M059J (cell line): ENCODE measurements at places on chromosomes 5 and 9.

DNA sequence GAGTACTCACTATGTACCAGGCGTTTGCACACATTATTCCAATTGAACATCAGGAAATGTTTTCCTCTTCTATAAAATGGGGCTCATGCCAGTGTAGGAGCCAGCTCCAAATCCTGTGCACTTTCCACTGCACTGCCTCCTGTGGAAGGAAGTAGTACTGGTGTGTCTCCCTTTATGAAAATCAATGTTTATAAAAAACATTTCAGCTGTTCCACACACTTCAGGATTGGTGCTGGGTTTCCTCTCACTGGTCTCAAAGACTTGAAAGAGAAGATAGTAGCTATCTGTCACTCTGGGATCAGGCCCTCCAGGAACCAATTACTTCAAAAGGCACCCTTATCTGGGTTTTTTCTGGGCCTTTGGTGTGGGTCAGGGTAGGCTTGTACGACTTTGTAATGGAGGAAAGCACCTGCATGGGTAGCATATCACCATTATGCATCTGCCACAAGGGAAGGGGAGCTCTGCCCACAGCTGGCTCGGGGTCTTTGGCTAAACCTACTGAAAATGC is 32.5 kb downstream of the RAB14 start:
- DNase-seq, result no peak

- DNase-seq, result peak; percentile 10
These were observed 140.5 kb upstream of the TUT7 start for GRCh38 chr9:86494644-86495111.

DNA sequence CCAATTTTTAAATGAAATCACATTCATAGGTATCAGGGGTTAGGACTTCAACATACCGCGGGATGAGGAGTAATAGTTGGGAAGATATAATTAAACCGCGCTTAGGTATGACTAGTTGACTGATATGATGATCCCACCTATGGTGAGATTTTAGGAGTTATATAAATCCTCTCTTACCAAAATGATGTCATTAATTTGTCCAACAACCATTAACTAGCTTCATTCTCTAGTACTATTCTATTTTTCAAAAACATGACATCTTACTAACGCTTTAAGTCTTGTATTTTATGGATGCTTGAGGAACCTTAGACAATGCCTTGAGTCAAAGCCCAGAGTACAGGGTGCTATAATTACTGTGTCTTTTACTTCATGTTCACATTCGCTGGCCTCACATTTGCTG is 59.6 kb upstream of the PIK3R1 start:
- DNase-seq, result no peak

- DNase-seq, result no peak
These were observed 37.3 kb downstream of the SLIT3 start for GRCh38 chr5:169263591-169263990.

DNA sequence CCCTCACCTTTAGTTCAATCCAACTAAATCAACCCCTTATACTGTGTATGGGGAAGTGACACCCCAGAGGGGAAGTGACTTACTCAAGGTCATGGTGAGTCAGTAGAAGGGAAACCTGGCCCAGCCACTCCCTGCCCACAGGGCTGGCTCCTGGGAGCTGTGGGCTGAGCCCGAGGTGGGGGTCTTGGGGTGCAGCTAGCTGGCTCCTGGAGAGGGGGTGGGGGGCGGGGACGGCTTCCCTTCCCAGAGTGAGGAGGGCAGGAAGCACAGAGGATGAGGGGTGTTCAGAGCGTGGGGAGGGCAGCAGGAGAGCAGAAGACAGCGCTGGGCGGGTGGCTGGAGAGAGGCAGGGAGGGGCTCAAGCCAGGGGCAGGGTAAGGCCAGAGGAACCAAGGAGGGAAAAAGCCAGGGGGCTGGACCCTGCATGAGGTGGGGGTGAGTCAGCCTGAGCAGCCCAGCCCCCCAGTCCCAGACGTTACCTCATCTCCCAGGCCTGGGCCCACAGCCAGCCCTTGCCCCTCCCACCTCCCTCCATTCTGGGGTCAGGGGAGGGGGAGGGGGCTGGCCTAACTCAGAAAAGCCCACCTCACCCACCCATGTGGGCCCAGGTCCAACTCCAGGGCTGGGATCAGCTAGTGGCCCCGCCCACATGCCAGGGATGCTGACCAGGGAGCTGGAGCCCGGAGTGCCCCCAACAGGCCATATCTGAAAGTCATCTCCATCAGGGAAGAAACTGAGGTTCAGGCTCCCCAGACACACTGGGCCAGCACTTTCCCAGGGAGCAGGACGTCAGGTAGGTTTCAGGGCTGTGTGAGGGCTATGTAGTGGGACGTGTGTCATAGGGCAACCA is 2.8 kb downstream of the PDLIM7 start:
- DNase-seq, result peak; percentile 91

GRCh38 chr5:73338256-73339050 is 110.1 kb downstream of the FOXD1 start:
- DNase-seq, result peak; percentile 28

GRCh38 chr9:113989017-113989713 is 88.9 kb downstream of the AMBP start:
- no peak for DNase-seq

DNA sequence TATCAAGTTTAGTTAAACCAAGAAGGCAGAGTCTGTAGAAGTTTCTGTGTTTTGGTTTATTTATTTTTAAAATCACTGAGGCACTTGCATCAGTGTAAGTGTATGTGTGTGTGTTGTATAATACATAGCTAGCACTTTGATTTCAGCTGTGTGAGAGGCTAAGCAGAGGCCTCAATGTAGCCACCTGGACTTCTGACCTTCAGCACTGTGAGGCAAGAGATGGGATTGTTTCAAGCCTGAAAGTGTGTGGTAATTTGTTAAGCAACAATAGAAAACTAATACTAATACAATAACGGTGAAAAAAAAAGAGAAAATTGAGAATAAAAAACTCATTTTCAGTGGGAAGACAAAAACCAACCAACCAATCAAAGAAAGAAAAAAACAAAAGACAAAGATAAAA is 327.3 kb downstream of the CDH18 start:
- no peak for DNase-seq

DNA sequence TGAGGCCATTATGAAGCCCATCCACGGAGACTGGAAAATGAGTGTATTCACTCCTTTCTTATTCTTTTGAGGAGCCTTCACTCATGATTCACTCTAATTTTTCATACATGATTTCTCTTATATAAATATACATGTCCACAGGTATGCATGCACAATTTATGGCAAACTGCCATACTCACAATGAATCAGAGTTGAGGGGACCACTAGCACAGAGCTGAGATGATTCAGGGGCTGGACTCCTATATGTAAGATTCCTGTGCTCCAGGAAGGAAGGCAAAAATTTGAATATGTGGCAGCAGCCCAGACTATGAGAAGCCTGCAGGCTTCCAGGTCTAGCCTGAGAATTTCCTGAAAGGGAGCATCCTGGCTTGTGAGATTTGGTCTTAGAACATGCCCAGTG is 484.6 kb downstream of the PRELID2 start:
- DNase-seq, result peak; percentile 81

- no peak for DNase-seq
These were observed 187.5 kb downstream of the SNCAIP start for GRCh38 chr5:122499585-122499984.

DNA sequence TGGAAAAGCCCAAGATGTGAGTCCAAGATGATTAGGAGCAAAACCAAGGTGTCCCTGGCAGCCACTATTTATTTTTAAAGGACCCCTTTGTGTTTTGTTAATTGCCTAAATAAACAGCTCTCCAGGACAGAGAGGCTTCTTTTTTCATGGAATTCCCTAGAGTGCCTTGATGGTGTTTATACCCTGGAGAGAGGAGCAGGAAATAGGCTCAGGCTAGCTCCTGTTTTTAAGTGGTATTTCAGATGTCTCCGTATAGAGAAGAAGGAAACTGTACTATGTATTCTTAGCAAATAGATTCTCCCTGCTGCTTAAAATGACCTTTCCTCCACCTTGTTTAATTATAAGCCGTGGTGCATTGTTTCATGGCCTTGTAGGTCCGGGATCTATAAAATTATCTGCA is 292.4 kb downstream of the CD180 start:
- no peak for DNase-seq

- no peak for DNase-seq
These were observed 2306.2 kb upstream of the ACO1 start for GRCh38 chr9:30078195-30078594.

- no peak for DNase-seq
These were observed 103.6 kb upstream of the SSBP2 start for GRCh38 chr5:81854485-81854884.

- DNase-seq, result peak; percentile 57
These were observed 58.3 kb downstream of the EGFLAM start for GRCh38 chr5:38316544-38317224.

GRCh38 chr9:32360983-32361673 is 23.3 kb upstream of the ACO1 start:
- DNase-seq, result no peak

- DNase-seq, result no peak
These were observed 250.5 kb downstream of the DENND1A start for GRCh38 chr9:123679330-123679987.

- DNase-seq, result no peak
These were observed 76.6 kb downstream of the MAPKAP1 start for GRCh38 chr9:125630436-125630835.

- no peak for DNase-seq
These were observed 189.8 kb downstream of the ELAVL2 start for GRCh38 chr9:23636199-23636598.

GRCh38 chr5:60519372-60519771 is 180.6 kb downstream of the DEPDC1B start:
- DNase-seq, result no peak

- DNase-seq, result peak; percentile 12
These were observed 65.8 kb downstream of the DOCK2 start for GRCh38 chr5:169702693-169703481.

GRCh38 chr9:5799314-5799713 is 33.6 kb downstream of the ERMP1 start:
- peak; percentile 62 for DNase-seq

DNA sequence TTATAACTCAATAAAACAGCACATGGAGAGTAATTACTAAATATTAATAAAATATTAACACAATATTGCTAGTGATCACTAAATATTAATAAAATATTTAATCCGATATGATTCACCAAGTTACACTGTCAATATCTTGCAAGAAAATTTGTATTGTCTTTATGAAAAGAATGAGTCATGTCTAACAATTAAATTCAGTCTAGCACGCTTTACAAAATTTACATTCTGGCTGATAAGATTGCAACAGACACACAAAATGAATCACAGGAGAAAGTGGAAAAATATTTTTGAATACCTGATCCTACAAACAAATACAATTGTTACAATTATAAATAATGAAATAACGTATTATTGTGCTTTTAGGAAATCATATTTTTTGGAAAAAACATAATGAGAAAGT is 567.2 kb downstream of the EFNA5 start:
- DNase-seq, result no peak

DNA sequence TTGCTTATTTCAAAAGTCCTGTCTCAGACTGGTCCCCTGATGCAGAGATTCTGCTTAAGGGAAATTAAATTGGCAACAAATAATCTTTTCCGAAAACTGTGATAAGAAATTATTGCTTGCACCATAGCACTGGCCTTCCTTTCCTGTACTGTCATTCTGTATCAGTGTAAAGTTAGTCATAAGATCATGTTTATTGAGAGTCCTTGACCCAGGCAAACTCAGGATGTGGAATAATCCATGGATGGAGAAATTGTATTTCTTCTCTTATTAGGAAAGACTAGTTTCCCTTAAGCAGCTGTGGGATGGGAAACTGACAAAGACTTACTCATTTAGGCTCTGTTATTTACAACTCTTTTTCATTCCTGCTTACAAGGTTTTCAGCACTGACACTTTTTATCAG is 83.0 kb upstream of the RANBP6 start:
- DNase-seq, result peak; percentile 63

GRCh38 chr9:136172412-136173079 is 32.4 kb downstream of the LHX3 start:
- no peak for DNase-seq

- peak; percentile 38 for DNase-seq
These were observed 221.4 kb downstream of the SEMA5A start for GRCh38 chr5:9324348-9325077.

- no peak for DNase-seq
These were observed 19.7 kb upstream of the OR2K2 start for GRCh38 chr9:111349766-111350165.

DNA sequence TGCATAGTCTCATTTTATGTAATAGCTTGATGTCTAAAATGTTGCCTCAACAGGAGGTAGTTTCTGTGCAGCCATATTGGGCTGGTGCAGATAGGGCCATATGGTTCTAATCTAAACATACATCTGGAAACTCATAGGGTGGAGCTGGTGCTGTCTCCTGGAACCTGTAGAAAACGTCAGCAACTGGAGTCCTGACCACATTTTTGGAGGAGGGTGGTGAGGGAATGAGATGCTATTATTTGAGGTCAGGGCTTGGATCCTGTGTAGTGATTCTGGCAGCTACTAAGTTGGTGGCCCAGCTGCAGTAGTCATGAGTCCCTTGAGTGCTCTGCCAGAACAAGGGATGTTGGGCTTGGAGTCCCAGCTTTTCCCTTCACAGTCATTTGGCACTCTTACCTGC is 14.1 kb downstream of the MAN2A1 start:
- no peak for DNase-seq

DNA sequence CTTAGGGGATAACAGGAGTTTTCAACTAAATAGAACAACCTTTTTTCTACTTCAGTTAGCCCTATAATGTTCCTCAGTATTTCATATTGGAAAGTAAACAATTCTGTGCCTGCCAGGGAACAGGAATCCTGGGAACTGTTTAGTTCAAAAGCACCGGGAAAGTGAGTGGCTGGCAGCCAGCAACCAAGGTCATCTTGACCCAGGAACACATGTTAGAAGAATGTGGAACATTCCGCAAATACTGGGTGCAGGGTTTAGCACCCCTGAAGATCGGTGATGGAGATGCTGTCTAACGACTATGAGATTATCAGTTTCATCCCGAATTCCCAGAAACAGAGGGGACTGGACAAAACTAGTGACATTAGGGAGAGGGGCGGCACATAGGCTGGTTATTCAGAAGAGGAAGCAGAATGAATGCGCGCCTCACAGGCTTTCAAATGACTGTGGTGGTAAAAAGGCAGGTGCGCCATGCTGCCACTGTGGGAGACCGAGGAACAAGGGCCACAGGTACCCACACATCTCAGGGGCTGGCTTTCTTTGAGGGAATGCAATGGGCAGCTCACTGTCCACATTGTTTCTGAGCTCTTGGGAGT is 51.2 kb downstream of the IPPK start:
- no peak for DNase-seq

DNA sequence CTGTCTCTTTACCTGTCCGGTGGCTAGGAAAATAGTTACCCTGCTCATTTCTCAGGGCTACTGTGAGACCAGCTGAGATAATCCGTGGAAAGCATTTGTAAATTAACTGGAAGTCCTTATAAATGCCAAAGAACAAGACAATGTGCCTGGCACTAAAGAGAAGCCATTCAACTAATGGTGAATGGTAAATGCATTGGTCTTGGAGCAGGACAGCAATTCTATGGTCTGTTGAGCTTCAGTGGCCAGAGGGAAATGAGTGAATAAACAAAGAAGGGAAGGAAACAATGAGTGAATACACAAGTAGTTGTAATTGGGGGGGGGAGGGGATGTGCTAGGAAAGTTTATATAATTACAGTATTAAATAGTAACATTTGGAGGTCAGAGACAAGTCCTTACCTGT is 353.6 kb downstream of the SEMA5A start:
- DNase-seq, result no peak
